ENCODE measurements at places on chromosomes 4 and X.
A peak's percentile ranks its signal among the peaks of the same experiment; 100 is the strongest.

DNA sequence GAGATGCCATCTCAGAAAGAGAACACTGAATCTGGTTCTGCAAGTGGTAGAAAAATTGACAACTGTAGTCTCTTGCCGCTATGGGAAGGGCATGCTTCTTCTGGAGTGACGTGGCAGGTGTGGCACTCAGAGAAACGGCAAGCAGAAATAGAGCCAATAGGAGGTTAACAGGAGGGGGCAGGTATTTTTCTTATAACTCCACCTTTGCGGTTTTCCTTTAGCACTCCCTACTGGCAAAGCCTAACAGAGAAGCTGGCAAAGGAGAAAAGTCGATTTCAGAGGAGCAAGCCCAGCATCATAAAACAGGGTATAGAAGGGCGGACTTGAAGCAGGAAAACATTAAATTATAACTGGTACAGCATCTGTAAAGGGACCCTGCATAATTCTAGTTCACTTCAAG is 1382.2 kb downstream of the PCDH18 start:
- DNase-seq, result no peak

GRCh38 chr4:38091636-38092035 is 131.4 kb downstream of the PTTG2 start:
- DNase-seq, result no peak

DNA sequence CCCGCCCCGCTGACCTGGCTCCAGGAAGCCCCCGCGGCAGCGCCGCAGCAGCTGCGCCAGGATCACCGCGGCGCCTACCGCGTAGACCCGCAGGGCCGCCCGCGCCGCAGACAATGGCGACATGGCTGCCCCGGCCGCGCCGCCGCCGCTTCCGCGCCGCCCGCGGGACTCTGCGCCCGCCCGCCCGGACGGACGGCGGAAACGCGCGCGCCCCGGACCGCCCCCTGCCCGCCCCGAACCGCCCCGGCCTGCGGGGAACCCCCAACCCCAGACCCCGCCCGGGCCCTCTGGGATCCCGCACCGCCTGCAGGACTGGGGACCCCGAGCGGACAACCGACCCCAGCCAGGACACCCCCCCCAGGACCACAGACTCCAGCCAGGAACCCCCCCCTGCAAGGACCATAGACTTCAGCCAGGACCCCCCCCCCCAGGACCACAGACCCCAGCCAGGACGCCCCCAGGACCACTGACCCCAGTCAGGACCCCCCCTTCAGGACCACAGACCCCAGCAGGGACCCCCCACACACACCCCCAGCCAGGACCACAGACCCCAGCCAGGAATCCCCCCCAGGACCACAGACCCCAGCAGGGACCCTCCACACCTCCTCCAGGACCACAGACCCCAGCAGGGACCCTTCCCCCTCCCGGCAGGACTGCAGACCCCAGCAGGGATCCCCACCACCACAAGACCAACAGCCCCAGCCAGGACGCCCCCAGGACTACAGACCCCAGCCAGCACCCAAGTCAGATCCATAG is at the start of the genes DHRSX and ZBED1:
DHRSX (minus strand) TSS at position 174 of the 756 bp plus-strand sequence; CDS start at position 123, 51 bp downstream.
ZBED1 (minus strand) TSS at position 174 of the 756 bp plus-strand sequence. CDS start 10,257 bp downstream, outside the sequence.
- peak; percentile 31 for DNase-seq

DNA sequence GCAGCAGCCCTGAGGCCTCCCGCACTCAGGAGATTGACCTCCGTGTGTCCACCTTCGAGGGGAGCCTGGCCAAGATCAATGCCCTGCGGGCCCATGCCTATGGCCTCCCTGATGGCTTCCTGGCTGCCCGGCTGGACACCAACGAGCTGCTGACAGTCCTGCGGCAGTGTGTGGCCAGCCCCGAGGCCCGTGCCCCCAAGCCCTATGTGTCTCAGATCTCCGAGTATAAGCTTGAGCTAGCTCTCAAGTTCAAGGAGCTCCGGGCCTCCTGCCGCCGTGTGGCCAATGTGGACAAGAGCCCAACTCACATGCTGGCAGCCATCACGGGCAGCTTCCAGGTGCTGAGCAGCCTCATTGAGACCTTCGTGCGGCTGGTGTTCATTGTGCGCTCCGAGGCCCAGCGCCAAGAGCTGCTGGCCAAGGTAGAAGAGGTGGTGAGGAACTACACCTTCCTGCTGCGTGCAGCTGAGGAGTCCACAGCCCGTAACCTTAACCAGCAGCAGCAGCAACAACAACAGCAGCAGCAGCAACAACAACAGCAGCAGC is 25.5 kb upstream of the PRPS1 start:
- DNase-seq, result no peak

DNA sequence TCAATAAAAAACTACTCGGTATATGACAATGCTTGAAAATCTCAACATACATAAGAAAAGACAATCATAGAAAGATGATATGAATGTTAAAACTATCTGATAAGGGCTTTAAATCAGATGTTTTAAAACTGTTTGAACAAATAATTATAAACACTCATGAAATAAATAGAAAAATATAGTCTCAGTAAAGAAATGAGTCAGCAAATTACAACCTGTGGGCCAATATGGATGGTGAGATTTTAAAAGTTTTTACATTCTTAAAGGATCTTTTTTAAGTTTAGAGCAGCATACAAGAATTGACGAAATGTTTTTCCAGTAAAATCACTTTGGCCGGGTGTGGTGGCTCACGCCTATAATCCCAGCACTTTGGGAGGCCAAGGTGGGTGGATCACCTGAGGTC is 83.1 kb downstream of the TEX11 start:
- DNase-seq, result no peak

- DNase-seq, result no peak
Observed at GRCh38 chr4:48461000-48461399, 22.1 kb upstream of the SLC10A4 start.

GRCh38 chr4:53490965-53491622 is 100.2 kb downstream of the LNX1 start:
- DNase-seq, result peak; percentile 76

DNA sequence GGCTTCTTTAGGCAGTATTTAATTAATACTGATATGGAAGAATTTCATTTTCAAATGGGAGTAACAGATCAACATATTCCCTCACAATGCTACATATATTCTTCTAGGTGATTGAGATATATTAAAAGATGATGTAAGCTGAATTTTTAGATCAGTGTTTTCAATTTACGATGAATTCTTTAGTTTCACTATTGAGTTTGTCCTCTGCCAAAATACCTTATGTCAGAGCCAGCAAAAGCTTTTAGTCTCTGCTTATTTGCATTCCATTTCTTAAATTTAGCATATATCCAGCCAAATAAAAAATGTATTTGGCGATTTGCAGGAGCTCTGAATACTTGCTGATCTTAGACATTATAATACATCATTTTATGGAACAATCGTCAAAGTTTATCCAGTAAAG is 144.3 kb downstream of the MOSPD2 start:
- DNase-seq, result no peak

Data from EL (cell line).